ENCODE measurements at places on chromosomes 11 and 22.

DNA sequence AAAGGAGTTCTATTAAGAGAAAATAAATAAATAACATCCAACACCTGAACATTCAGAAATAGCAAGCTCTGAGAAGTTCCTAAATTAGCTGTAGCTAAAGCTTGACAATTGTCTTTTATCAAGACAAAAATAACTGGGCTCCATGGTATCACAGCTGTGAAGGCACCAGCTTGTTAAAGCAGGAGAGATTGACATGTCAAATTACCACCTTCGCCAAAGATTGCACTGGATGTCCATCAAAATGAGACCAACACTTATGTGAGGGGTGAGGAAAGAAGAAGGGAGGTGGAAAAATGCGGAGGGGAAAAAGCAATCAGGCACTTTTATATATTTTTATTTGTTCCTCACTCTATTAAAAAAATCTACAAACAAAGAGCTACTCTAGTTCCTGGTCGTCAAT lies 1827.5 kb upstream of the RAG2 start:
- no peak for DNase-seq

DNA sequence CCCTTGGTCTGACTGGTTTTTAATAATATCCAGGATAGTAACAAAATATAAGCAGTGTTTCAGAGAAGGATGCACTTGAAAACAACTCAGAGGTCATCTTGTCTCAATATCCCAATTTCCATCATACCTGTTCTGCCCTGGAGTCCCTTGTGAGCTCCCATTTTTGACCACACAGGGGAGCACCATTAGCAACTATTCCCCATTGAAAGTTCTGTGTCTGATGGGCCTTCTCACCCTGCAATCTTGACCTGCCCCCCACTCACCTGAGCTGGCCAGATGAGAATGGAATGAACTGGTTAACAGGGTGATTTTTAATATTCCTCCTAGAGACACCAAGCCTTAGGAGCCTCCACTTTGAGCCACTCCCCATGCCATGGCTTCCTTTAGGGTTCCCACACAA lies 3.8 kb upstream of the CAPN5 start:
- no peak for DNase-seq

DNA sequence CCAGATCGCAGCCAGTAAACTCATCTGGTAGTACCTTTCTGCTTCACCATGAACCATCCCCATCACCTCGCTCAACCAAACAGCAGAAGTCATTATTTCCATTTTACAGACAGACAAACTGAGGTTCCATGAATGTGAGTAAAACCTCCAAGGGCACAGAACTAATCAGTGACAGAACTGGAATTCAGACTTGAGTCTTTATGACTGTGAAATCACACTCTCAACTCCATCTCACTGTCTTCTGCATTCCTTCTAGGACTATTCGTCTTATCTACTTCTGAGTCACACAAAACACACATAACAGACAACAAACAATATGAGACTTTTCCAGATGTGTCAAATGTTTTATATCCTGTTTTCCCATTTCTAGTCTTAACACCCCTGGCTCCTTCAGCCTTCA lies 9.3 kb upstream of the NUP50 start:
- no peak for DNase-seq

GRCh38 chr11:97163631-97164191 lies 773.9 kb downstream of the JRKL start:
- no peak for DNase-seq

GRCh38 chr22:32737811-32738497 lies 63.6 kb upstream of the TIMP3 start:
- no peak for DNase-seq

- no peak for DNase-seq
Observed at GRCh38 chr22:22168190-22168940, 76.2 kb upstream of the VPREB1 start.

GRCh38 chr22:50317674-50318073 lies 9.1 kb downstream of the DENND6B start:
- DNase-seq: no peak

DNA sequence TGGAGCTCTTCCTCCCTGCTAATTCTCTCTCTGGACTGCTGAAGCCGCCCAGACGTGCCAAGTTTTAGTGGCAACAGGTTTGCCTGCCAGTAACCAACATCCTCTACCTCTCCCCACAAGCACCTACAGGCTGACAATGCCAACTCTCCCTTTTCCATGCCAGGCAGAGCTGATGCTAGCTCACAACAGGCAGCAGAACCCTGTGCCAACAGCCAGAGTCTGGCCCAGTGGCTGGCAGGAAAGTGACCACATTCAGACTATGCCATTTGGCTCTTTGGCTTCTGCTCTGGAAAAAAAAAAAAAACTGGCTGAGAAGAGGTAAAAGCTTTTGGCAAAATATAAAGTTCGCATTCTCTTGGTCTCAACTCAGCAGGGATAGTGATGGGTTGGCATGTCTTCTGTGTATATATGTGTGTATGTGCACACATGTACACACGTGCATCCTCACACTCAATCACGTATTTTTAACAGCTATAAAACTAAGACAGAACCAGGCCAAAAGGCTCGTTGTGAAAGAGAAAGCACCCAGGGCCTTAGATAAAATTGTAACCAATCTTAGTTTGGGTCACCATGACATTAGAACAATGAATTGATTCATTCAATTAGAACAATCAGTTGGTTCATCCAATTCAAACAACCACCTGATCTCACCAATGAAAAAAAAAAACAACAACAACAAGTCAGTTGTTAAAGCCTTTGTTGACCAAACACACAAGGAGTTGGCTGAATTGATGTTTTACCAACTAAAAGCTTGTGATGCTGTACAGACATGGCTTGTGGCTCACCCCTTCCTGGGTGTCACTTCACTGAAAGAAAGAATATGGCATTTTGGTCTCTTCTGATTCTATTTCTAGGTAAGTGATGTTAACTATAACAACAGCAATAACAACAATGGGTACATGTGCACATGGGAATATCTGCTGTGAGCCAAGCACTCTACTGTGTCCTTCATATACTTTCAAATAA lies 48.6 kb downstream of the TRIM29 start:
- DNase-seq: no peak

- no peak for DNase-seq
Observed at GRCh38 chr11:91231226-91231625, 993.4 kb upstream of the FAT3 start.

DNA sequence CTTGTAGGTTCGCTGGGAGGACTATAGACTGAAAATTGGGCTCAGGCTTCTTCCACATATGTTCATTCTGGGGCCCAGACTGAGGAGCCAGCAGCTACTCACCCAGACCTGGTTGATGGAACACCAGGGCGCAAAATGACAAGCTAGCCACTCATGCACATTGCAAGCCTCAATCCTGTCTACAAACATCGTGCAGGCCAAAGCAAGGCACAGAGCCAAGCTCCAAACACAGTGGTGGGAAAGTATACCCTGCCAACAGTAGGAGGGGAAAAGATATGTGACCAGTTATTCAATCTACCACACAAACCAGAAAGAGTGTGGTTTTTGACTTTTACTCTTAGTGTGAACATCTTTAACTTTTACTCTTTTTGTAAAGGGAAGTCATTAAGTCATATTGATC lies 660.5 kb downstream of the NTM start:
- no peak for DNase-seq

All from activated CD4-positive, alpha-beta T cell treated with anti-CD3 and anti-CD28 coated beads, Interleukin-2, amount 50 U/mL, for 4 hours (primary cell).